Activated naive CD4-positive, alpha-beta T cell treated with anti-CD3 and anti-CD28 coated beads, Interleukin-2, amount 50 U/mL, for 72 hours (primary cell): ENCODE measurements at places on chromosomes 7 and 10. TPM values are rescaled to one million over a fixed set of nuclear protein-coding genes. Genes with fewer than 3 reads are reported as not detected.

DNA sequence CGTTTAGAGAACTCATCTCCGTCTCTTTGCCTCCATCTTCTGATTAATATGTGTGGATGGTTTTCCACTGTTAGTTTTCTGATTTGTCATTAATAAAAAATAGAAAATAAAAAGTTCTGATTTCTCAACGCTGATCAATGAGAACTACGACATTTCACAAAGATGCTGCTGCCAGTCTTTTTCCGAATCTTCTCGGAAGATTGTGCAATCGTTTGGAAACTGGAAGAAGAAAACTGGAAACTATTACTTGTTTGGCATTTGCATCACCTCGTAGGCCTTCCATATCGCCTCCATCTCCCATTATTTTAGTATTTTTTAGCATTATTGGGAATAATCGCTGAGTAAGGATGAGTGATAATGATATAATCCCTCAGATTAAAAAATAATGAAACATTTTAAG is 123.2 kb upstream of the KLF6 start:
- DNase-seq: no peak

DNA sequence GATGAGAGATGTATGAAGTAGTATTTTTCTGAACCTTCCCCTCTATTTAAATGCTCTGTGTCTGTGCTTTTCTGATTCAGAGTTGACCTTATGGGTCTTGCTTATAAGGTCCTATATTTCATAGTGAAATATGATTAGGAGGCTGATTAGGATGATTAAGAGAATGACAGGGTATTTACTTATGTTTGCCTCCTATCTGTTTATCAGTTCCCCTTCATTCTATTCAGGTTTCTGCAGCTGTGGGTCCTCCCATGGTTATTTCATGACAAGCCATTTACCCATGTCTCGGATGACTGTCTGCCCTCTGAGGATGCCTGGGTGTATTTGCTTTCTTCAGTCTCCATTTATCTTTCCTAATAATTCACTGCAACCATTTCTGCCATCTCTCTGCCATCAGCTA is 16.9 kb downstream of the RPA3 start:
- no peak for DNase-seq

GRCh38 chr10:60299961-60300883 is 89.5 kb downstream of the ANK3 start:
- no peak for DNase-seq

GRCh38 chr7:7573701-7574100 is 7.0 kb downstream of the MIOS start:
- DNase-seq: no peak

DNA sequence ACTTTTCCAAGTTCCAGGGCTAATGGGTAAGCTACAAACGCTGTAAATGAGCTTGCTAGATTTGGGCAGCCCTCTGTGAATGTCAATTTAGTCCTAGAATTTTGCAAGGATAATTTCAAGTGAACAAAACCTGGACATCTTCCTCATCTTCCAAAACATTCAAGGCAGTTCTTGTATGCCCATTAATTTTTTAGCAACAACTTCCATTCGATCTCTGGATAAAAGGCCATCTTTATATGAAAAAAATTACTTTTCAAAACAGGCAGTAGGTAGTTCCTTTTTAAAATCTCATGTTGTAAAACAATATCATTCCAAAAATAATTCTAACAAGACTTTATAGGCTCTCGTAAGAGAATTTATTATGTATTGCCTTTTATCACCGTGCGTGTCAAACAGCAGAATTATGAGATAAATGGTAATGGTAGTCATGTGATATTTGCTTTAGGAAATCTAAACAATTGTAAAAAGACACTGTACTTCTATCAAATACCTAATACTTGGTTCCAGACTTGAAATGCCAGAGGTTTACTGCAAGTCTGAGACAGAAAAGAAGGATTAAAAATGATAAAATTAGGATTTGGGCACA is 143.7 kb upstream of the NRP1 start:
- DNase-seq: no peak

DNA sequence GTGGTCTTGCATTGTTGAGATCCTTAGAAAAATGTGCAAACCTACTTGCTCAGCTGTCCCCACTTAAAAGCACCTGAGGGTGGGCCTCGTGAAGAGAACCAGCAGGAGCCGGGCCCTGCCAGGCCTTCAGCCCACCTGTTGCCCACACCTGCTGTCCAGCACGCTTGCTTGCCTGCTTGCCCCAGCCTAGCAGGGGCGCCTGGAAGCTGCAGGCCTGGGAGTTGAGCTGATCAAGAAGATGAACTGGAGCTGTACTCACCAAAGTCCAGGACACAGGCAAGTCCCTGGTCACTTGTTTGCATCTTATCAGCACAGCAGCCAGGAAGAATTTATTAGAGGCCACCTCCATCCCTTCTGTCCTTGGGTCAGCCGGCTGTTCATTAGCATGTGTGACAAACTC is 23.2 kb downstream of the CYP26A1 start:
- DNase-seq: no peak

- DNase-seq: no peak
These were observed 357.1 kb upstream of the AOAH start for GRCh38 chr7:37081436-37081835.

DNA sequence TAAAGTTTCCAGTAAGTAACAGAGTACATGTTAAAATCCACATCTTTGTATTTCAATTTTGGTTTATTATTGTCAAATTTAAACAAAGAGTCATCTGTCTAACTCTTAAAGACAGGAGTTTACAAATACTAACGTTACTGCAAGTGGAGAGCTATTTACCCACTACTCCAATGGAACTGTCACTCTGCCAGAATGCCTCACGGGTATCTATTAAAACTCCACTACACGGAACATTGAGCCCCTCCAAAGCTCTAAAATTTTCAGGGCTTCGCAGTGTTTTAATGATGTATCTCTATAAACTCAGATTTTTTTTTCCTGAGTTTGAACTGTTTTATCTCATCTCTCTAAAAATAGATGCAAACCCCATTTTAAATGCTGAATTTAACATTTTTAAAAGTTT is 388.7 kb upstream of the SEMA3A start:
- no peak for DNase-seq

GRCh38 chr10:124719213-124719851 is 24.8 kb downstream of the FAM53B start:
- DNase-seq: peak; percentile 63

DNA sequence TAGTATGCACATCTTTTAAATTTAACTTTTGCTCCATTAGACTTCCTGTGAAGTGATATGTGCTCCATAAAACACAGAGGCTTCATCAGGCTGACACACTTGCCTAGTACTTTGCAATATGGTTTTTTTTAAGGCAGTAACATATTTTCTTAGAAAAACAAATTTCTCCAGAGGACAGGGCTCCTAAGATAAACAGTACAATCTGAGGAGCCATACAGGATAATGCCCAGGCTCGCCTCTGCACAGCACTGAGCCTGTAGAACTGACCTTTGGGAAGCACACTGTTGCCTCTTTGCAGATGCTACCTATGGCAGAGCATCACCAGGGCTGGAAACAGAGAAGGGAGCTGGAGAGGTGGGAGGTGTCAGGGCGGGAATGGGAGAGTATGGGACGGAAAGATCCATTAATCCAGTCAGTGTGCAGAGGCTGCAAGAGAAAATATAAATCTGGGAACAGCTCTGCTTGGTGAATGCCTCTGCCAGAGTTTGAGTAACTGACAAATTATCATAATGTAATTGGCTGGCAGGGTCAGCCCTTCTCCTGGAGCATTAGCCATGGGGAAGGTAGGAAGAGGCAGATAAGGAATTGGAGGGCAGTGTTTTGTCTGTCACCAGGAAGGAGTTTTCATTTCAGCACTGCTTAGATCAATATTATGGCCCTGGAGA is 132.3 kb downstream of the CREB5 start:
- no peak for DNase-seq

GRCh38 chr7:85475071-85475470 is 288.2 kb upstream of the SEMA3D start:
- no peak for DNase-seq

DNA sequence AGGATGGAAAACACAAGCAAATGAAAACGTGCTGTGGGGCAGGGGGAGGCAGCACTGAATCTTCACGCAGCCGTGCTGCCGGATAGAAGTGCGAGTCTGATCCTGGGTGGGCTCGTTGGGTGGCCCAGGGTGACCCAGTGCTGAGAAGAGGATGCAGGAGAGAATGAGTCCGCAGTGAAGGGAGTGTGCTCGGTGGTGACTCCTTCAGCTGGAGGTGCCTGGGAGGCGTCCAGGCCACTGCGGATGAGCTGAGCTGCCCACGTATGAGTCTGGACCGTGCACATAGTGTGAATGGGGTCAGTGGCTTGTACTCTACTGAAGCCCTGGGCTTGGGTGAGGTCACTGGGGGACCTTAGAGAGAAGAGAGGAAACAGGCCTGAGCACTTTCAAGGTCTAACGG is 190.0 kb upstream of the MGMT start:
- DNase-seq: no peak

- DNase-seq: no peak
These were observed 219.3 kb upstream of the TAC1 start for GRCh38 chr7:97512441-97513207.

GRCh38 chr10:104046651-104047050 is 39.0 kb downstream of the COL17A1 start:
- no peak for DNase-seq

GRCh38 chr10:65943451-65943850 is 982.4 kb upstream of the LRRTM3 start:
- DNase-seq: no peak

DNA sequence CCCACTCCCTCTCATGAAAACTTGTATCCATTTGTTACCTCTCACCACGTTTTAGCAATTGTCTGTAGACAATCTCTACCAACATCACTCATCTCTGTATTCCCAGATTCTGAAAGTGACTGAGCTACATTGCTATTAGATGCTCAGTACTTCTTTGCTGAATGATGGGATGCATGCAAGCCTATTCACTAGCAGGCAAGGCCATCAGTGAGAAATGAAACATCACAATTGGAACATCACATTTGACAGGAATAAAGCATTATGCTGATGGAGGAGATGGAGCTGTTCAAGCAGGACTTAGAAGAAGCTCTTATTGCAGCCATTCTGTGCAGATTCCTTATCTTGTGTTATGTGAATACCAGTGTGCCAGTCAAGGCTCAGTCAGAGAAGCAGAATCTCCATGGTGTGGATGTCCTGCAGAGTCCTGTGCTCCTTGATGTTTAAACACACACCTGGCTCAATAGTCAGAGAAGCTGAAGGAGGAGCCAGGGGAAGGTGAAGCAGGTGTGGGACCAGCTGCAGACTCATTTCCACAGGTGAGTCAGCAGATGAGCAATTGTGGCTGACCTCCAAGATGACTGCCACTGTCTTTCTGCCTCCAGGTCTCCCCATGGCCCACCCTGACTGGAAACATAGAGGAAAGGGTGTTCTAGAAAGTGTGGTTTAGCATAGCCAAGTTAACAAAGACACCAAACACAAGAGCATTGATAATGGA is 965.5 kb downstream of the GRID1 start:
- no peak for DNase-seq

DNA sequence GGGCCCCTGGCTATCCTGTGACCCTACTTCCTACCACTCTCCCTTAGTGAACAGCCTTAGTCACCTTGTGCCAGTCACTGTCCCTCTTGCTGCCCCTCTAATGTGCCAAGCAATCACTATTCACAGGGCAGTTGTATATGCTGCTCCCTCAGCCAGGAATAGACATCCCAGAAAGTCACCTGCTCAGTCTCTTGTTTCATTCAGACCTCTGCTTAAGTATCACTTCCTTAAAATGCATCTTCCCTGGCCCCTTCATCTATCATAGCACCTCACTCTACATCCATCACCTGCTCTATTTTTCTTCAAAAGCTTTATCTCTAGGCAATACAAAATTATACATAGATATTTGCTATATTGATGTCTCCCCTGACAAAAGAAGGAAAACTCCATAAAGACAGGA is 328.4 kb upstream of the NFE2L3 start:
- DNase-seq: no peak

GRCh38 chr7:44762300-44762699 is 13.7 kb downstream of the ZMIZ2 start:
- no peak for DNase-seq

DNA sequence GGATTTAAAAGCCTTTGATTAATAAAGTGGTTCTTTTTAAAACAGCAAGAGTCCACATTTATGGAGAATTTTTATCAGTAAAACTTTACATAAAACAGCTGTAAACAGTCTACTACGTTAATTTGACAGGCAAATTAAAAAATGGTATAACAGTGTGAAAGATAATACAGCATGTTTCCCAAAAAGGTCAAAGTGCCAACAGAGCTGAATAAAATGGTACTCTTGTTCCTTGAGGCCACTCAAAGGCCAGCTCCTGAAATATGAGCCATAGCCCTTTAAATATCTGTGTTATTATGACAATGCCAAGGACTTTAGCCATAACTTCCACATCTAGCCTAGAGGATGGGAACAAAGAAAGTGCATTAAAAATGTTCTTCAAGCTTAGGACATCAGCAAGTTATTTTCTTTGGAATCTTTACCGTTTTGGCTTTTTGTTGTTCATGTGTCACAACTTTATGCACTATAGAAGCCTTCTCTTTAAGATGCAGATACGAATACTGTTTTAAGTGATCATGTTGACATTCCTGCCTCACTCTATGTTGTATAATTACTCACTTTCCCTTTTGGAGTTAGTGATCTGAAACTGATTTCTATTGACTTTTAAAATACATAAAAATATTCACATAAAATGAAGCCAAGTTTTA is 165.6 kb downstream of the RNLS start:
- no peak for DNase-seq

DNA sequence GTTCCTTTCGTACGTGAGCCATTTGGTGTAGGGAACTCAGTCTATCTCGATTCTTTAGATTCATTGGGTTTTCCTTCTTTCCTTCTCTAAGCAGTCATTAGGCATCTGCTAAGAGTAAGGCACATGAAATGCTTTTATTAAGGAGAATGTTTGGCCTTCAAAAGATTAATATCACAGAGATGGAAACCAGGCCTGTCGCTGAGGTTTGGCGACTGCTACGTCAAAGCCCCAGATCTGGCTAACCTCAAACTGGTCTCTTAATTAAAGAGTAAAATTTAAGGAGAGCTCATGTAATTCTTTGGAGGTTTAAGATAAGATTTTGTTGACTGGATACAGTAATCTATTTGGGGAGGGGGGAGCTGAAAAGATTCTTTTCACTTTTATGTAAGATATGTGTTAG is 189.8 kb downstream of the JCAD start:
- DNase-seq: no peak

GRCh38 chr7:151086802-151087244 is 548 bp downstream of the AGAP3 start:
- DNase-seq: no peak

GSTO1 gene
- 232 TPM for total RNA-seq

ZMYND11 gene
- total RNA-seq: 14.8 TPM

SH3PXD2A gene
- 8.7 TPM for total RNA-seq

DRGX gene
- not detected for total RNA-seq

PNLIPRP2 gene
- not detected for total RNA-seq

KNDC1 gene
- total RNA-seq: not detected
